ENCODE measurements at places on chromosomes 13 and 19.

- DNase-seq, result no peak
These were observed 1276.8 kb downstream of the OLFM4 start for GRCh38 chr13:54305377-54305776.

DNA sequence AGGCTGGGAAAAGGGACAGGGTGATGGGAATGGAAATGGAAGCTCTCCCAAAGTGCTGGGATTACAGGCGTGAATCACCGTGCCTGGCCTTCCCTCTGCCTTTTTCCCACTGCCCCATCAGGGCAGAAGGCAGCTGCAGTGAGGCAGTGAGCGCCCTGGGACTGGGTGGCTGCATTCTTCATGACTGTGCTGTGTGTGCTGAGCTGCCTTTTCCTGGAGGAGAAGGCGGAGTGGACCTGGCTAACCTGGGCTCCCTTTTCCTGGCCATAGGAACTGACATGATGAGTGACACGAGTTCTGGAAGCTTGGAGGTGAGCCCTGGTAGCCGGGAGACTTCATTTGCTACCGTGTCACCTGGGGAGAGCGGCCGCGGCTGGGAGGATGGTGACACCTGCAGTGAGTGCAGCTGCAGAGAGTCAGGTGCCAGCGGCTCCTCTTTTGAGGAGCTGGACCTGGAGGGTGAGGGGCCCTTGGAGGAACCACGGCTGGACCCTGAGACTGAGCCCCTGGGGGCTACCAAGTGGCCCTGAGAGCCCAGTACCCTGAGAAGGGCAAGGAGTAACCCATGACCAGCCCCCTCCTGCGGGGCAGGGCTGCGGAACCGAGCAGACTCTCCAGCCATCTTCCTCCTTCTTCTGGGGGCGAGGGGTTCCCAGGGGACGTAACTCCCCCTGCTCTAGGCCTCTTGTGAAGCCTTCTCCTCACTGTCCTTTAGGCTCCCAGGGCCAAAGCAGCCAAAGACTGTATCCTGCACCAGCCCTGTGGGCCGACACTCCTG is 26.3 kb upstream of the ZNF492 start:
- DNase-seq, result no peak

DNA sequence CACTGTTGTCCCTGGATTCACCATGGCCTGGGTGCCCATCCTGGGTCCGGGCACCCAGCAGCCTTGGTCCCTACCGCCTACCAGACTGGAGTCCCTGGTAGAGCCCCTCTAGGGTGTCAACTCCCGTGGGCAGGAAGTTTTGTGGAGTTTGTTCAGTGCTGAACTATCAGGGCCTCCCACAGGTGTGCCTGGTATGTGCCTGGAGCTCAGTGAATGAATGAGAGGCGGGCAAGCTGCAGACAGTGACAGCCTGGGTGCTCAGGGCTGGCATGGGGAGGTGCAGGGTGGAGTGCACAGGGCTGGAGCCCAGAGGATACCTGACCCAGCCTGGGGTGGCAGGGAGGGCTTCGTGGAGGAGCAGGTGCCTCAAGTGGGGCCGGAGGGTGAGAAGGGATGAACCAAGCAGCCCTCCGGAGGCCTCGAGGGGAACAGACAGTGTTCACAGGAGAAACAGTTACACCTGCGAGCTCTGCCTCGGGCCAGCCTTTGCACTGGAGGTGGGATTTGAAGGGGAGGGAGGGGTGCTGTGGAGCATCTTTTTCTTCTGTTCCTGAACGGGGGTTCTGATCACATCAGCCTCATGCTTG is 29.6 kb downstream of the PAK4 start:
- no peak for DNase-seq

DNA sequence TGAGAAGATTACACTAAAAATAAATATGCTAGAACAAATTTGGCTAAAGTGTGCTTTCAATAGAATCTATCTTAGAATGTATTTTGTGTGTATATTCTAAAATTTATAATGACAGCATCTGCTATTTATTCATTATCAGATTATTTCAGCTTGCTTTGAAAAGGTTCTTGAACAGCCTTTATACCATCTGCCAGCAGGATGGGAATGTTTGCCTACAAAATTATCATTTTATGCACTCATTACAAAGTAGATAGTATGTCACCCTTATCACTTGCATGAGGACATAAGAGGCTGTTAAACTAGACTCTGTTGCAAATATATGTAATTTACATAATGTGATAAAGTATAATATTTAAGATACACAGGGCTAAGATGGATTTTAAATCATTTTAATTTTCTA is 1286.9 kb upstream of the PCDH20 start:
- no peak for DNase-seq

DNA sequence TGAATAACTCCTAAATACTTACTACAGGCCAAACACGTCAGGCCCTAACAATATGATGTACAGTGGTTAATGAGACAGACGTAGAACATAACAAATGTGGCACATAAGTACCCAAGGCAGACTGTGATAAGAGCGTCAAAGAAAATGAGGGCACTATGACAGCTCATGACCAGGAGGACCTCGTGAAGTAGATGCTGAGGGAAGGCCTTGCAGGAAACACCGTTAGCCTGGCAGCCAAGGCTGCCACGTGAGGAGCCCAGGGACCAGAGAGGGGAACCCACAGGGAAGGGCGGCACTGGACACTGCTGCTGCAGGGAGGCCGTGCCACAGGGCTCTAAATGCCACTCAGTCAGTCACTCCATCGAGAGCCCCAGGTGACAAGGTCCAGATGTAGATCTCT is 5.7 kb downstream of the TUBGCP3 start:
- no peak for DNase-seq

DNA sequence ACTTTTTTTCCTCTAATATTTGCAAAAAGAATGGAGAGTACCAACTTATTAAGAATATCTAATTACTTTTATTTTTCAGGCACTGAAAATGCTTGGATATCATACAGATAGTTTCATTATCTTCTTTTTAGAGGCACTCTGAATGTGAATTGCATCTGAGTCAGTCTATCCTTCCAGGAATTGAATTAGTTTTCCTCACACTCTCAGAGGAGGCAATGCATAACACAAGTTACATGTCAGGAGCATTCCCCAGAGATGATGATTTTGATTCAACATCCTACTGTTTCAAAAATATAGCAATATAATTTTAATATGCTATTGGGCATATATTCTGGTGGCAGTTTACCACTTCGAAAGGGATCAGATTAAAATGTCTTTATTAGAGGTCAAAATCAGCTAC is 1315.4 kb downstream of the PCDH9 start:
- DNase-seq, result no peak

DNA sequence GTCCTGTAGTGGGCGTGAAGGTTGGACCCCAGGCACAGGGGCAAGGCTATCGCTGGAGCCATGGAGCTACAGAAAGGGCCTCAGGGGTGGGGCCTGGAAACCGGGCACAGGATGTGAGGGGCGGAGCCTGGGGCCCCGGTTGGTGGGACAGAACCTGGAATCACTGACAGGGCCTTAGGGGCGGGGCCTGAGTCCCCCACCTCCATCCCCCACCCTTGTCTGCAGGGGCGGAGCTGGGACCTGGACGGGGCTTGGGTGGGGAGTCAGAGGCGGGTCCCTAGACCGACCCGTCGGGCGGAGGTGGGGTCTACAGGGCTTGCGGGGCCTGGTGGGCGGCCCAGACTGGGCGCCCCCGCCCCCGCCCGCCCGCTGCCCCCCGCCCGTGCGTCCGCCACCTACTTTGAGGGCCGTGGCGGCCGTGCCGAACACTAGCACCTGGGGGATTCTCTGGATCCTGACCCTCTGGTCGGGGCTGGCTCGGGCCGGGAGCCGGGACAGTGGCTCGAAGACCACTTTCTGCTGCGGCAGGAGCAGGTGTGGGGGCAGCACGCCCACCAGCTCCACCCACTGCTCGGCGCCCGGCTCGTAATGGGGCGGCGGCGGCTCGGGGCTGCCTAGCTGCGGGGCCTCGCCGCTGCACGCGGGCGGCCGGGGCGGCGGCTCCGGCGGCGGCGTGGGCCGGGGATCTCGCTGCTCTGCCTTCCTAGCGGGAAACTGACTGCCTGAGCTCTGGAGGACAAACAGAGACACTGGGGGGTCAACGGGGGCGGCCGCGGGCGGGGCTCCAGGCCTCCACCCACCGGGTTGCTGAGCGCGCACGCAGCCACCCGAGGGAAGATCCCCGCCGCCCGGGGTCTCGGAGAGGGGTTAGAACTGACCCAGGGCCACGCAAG is 26.3 kb downstream of the DCAF15 start:
- DNase-seq, result no peak

- DNase-seq, result peak; percentile 16
These were observed 15.4 kb downstream of the NLRP12 start for GRCh38 chr19:53808710-53809125.

- DNase-seq, result no peak
These were observed 766.1 kb upstream of the GPC6 start for GRCh38 chr13:92460479-92460878.

DNA sequence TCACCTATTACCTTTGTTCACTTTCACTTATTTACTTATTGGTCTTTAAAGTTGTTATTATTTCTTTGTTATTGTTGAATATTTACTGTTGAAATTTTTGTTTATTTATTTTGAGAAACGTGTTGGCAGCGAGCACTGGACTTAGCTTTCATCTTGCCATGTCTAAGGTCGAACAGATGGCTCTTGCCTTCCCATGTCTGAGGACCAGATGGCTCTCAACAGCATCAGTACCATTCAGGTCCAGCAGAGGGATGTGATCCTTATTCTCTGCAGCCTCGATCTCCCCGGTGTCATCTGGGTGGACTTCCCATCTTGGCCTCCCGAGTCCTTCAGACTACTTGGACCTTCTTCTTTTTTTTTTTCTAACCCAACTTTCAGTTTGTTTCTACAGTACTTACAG is 1437.6 kb downstream of the UQCRFS1 start:
- DNase-seq, result no peak

GRCh38 chr19:33504058-33504444 is 17.5 kb downstream of the PEPD start:
- DNase-seq, result no peak

DNA sequence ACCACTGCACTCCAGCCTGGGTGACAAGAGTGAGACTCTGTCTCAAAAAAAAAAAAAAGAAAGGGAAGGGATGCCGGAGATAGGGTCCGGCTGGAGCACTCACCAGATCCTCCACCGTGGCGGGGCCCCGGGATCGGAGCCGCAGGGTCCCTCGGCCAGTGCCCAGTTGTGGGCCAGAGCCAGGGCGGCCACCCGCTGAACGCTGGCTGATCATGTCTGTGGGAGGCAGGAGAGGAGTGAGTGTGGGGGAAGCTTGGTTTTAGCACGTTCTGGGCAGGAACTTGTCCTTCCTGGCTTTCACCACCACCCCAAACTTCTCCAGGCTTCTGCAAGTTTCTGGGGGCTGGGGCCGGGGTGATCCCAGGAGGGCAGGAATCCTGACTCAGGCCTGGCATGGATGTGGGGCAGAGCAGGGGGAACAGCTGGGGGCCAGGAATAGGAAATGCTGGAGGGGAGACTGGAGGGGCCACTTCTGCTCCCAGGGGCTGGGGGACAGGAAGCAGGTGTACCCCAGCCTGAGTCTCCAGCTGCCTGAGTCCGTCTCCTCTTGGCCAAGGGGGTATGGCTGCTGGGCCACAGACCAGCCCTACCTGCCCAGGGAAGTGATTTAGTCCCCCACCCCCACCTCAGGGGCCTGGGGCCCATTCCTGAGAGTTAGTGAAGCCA is 4.3 kb upstream of the PTGER1 start:
- no peak for DNase-seq

GRCh38 chr13:26228096-26228495 is 6.0 kb upstream of the RNF6 start:
- DNase-seq, result no peak

DNA sequence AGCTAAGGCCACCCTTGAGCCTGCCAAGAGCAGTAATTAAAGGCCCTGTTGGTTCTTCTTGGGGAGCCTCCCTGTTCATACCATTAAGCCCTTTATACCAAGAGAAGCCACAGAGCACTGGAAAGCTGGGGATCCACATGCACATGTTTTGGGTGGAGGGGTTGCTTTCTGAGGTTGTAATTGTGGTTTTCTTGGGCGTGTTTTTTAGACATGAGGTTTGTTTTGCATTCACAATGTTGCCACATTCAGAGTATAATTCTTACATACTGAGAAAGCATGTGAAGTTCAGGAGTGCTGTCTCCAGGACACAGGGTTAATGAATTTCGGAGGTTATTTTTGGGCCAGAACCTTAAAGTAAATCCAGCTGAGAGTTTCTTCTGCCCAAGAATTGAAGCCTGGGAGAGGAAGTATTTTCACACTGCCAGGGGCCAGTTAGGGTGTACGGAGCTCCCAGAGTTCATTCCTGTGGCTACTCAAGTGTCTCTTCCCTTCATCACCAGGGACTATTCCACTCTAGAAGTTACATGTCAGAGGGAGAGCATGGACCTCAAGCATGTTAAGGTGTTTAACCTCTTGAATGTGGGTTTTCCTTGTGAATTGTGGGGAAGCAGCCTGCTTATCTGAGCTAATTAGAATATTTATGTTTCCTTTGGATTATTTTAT is 37.0 kb downstream of the ZNF136 start:
- no peak for DNase-seq

GRCh38 chr13:97278435-97279411 is 56.6 kb downstream of the MBNL2 start:
- DNase-seq, result no peak

GRCh38 chr19:17420475-17420924 is 653 bp downstream of the MVB12A start:
- peak; percentile 52 for DNase-seq

GRCh38 chr13:95568131-95568530 is 15.6 kb downstream of the CLDN10 start:
- DNase-seq, result no peak

DNA sequence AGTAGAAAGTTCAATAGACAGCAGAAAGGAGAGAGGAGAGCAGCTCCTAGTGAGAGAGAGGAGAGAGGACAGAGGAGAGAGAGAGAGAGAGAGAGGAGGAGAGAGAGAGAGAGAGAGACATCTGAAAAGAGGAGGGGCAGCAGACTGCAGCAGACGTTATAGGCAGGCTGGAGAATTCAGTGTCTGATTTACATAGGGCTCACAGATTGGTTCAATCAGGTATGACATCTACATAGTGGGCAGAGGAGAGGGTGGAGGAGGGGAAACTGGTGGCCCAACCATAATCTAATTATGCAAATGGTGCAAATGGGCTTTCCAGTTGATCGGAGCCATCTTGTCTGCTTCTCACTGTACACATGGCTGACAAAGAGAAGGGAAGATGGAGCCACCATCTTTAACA is 221.3 kb upstream of the TRPC4 start:
- DNase-seq, result no peak

DNA sequence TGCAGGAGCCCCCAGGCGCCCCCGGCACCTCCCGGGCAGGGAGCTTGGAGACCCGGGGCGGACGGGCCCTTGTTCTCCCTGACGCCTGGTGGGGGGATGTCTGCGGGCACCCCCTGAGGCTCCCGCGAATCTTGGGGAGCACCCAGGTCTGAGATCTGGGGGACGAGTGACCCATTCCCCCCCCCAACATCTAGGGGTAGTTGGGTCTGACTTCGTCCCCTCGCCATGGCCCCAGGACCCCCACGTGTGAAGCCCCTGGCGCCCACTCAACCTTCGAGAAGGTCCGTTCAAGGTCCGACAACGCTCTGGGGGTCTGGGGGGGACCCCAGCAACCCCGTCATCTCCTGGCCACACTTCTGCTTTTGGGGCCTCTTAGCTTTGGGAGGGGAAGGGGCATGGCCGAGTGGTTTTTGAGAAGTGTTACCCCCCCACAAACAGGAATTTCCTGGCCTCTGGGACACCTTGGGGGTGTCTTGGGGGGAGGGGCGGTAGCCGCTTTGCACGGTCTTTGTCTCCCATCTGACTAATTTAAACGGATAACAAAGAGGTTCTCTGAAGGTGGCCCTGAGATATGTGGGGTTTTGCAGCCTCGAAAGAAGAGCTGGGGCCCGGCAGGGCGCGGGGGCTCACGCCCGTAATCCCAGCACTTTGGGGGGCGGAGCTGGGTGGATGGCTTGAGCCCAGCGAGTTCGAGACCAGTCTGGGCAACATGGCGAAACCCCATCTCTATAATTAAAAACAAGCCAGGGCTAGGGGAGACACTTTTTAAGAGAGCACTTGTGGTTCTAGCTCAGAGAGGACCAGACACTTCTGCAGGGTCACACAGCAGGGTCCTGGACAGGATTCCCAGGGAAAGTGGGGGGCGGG is 608 bp downstream of the CNN2 start:
- peak; percentile 46 for DNase-seq
